ENCODE measurements at places on chromosomes 7 and 10.
A peak's percentile ranks its signal among the peaks of the same experiment; 100 is the strongest.

DNA sequence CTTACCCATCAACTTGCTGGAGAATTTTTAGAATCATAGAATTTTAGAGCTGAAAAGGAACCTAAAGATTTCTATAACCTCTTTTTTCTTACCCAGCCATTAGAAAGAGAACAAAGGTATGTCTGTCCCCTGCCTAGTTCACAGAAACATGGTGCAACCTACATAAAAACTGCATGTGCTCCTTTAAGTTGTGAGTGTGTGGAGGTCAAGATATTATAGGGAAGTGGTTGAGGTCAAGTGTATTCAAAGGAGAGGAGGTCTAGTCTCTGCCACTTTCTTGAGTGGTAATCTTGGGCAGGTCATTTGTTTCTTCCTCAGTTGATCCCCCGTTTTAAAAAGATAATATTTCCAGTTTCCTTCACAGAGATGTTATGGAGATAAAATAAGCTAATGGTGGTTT, 6.4 kb downstream of the UBTD1 start:
- no peak for DNase-seq

DNA sequence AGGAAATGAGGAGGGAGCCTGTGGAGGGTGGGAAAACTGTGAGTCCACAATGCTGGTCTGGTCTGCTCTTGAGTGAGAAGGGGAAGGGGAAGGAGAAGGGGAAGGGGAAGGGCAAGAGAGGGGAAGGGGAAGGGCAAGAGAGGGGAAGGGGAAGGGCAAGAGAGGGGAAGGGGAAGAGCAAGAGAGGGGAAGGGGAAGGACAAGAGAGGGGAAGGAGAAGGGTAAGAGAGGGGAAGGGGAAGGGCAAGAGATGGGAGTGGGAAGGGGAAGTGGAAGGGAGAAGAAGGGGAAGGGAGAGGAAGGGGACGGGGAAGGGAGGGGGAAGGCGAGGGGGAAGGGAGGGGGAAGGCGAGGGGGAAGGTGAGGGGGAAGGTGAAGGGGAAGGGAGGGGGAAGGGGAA, 213.2 kb downstream of the GRM8 start:
- no peak for DNase-seq

GRCh38 chr7:66145400-66146104, 30.9 kb downstream of the CRCP start:
- no peak for DNase-seq

- no peak for DNase-seq
Measured at GRCh38 chr10:11167233-11167966, 149.7 kb downstream of the CELF2 start.

DNA sequence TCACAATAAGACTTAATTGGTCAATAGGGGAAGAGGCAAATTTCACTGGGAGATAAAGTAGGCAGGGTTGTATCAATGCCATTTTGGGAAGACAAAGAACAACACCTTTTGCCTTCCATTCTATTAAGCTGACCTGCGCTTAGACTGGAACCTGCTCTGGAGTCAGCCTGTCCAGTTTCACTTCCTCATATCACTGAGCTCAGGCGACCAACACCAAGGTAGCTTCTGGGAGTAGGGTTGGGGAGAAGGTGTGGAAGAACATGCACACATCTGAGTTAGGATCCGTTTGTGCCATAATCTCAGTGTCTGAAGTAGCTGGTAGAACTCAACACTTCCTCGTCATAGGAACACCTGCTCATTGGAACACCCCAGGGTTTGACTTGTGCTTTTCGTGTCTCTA, 527.4 kb upstream of the IGFBP3 start:
- DNase-seq = no peak

DNA sequence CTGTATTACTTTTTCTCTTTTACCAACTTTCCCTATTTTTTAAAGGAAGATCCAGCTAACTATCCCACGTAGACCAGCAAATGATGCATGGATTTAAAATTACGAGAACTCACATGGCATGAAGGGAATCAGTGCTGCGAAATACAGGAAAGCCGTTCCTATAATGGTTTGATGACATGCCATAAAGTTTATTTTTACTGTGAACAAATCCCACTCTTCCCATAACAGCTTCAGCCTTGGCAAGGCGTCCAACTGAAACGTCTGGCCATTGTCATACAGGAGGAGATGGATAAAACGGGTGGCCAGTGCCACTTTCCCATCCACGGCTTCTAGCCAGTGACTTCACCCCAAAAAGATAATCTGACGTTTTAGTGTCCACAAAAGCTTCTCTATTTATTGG, 106.2 kb upstream of the DDC start:
- no peak for DNase-seq

DNA sequence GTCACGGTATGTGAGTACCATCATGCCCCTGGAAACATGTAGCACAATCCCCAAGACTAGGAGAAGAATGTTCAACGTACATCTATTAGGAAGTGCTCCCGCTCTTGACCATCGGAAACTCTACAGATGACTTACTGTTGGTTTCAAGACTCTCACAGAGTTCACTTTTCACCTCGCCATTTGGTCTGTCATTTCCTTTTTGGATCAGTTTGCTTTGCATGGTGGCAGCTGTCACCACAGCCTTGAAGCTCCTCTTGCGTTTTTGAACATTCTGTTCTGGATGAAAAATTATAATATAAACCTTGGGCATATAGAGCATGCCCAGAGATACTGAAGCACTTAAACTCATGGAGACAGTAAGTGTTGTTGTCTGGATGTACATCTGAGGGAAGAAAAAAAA, 806.8 kb downstream of the GRM8 start:
- DNase-seq = no peak

DNA sequence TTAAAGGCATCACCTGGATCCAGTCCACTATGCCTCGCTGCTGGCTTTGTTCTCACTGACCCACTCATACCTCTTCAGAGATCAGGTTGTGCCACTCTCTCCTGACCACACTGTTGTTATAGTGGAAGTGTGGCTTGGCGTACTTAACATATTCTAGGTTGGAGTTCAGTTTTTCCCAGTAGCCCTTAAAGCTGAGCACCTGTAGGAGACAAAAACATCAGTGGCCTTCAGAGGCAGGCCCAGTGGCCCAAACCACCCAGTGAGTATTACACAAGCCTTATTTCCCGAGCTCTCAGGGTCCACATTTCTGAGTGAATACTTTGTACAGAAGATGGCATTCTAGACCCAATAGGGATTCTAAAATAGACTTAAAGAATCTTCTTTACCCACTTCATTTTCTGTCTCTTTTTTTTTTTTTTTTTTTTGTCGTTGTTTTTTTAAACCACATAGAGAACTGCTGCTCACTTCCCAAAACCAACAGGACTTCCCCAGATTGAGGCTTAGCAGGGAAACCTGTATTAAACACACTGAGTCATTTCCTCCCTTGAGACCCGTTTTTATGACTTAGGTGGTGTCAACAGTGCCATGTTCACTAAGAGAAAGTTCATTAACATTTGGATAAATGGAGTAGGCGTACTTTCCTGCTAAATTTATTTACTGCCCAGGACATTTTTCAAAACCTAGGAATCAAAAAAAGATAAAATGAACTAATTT, 85.8 kb downstream of the GSAP start:
- DNase-seq = peak; percentile 45

DNA sequence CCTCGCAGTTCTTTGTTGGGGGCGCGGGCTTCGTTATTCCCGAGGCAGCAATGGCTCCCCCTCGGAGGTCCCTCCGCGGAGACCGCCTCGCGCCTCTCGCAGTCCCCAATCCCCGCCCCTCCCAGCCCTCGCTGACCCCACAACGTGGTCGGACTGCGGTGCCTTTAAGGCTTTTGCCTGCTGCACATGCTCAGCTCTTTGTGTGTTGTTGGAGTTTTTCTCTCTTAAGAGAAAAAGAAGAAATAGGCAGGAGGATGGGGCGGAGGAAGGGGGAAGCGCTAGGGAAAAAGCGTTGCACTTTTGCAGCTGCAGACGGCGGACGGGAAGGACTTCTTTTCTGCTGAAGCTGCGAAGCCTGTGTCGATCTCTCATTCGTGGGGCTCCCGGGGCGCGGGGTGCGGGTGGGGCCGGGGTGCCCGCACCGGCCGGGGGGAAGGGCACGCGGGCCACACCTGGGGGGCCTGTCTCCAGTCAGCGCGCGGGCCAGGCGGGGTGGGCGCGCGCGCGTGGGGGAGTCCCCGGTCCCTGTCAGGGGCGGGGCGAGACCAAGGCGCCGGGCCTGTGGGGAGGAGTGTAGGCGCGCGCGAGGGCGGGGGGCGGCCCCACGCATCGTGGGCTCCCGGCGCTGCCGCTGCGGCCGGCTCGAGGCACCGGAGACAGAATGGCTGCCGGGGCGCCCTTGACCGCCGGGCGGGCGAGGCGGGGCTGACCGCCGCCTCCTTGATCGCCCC, 445 bp upstream of the ATRNL1 start:
- no peak for DNase-seq

DNA sequence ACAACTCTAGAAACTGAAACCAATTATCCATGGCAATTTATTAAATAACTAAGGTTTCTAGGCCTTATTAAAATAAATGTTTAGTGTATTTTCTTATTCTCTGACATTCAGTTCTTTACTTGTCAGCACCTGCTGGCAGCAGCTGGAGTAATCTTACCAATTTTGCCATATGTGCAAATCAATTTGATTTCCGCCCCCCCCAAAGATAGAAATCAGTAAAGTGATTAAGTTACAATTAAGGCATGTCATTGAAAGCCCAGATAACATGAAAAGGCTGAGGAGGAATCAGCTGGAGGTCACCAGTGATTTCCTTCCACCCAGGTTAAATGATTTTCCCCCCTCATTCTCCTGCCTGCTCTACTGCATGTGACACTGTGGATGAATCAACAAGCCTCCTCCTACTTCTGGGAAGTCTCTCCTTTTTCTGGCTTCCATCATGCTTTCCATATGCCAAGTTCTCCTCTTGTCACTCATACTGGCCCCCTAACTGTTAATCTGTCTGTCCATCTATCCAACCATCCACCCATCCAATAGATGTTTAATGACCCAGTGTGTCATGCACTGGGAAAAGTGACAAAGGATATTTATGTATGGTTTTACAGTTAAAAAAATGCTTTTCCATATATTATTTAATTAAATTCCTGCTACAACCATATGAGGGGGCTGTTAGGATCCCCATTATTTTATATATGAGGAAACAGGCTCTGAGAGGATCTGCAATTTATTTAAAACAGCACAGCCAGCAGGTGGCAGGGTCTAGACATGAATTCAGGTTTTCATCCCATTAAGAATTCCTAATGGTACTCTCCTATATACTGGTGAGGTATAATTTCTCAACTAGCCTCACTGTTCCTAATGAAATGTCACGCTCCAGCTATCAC, 116.5 kb downstream of the ATXN7L1 start:
- DNase-seq = peak; percentile 42

DNA sequence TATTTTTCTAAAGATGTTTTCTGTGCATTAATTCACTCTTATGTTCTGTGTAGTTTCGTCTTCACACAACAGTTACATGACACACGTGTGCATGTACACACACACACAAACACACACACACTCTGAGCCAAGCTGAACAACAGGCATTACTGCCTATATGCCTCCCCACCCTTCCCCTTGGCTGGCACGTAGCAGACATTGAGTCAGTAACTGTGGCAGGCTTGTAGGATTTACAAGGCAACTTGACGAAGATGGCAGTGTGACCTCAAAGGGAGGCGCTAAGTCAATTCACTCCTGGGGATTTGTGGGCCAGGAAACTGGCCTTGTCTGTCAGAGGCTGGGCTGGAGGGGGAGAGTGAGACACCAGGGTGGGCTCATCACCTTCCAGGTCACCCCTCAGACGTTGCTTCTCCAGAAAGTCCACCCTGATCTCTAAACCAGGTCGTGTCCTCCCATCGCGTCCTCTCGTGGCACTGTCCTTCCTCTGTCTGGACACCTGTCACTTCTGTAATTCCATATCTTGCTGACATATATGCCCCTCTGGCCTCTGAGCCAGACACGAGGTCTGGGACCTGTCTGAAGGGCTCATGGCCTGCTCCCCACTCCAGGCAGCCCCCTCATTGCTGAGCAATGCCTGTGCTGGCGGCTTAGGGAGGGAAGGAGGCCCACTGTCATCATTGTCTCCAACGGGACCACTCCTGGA, 41.1 kb upstream of the INPP5A start:
- DNase-seq = no peak

All from CD4-positive, alpha-beta T cell treated with Interleukin-2 at 100 ng/mL for 4 hours (primary cell).